Caudate nucleus (tissue), 63 donors: ENCODE measurements at places on chromosomes 12 and 14.

- no peak for DNase-seq
Measured at GRCh38 chr12:14362352-14362751, 3.1 kb upstream of the ATF7IP start.

- no peak for DNase-seq
Measured at GRCh38 chr12:113277511-113277910, 56.2 kb downstream of the TPCN1 start.

- DNase-seq = no peak
Measured at GRCh38 chr12:130076752-130077151, 85.5 kb upstream of the FZD10 start.

DNA sequence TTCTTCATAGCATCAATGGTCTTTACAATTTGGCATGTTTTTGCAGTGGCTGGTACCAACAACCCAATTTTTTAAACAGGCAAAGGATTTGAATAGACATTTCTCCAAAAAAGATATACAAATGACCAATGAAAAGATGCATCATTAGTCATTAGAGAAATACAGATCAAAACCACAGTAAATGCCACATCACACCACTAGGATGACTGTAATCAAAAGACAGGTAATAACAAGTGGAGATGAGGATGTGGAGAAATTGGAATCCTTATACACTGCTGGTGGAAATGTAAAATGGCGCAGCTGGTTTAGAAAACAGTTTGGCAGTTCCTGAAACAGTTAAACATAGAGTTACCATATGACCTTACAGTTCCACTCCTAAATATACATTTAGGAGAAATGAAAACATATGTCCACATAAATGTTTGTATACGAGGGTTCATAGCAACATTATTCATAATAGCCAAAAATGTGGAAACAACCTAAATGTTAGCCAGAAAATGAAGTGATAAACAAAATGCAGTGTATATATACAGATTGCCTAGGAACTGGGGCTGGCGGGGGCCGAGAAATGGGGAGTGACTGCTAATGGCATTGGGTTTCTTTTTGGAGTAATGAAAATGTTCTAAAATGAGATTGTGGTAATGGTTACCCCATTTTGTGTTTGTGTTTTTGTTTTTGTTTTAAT, 55.2 kb downstream of the TGFB3 start:
- no peak for DNase-seq

DNA sequence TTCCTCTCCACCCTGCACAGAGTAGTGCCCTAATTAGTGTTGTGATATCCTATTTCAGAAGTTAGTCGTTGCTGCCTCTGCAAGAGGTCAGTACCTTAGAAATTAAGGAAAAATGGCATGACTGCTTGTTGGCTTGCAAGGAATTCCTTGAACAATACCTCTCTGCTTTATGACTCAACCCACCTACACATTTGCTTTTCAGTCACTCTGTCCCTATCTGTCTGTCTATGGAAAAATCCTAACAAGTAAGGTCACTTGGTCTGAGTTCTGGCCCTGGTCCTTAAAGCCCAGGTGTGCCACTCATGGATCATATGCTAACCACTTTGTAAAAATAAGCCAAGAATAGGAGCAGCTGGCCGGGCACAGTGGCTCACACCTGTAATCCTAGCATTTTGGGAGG, 116.4 kb upstream of the ATF1 start:
- DNase-seq = no peak
